GM12891 (cell line): ENCODE measurements at places on chromosomes 16 and 17.

DNA sequence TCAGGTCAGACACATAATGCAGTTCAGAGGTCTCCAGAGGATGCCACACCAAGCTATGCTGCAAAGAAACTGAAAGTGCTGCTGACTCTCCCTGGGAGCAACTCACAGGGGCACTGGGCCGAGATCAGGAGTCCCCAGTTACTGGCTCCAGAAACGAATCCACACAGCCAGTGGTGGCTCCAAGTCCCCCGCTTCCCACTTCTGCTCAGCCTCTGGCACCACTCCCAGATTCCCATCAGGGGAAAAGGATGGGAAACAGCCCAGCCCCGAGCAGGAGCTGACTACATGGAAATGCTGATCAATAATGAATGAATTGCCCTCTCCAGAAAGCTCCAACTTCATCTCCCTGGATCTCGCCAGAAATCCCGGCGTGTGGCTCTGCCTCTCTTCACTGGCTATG, 62.3 kb upstream of the CDH5 start:
- DNase-seq, result no peak

GRCh38 chr17:16439811-16440351, 24.5 kb downstream of the TRPV2 start:
- no peak for DNase-seq

DNA sequence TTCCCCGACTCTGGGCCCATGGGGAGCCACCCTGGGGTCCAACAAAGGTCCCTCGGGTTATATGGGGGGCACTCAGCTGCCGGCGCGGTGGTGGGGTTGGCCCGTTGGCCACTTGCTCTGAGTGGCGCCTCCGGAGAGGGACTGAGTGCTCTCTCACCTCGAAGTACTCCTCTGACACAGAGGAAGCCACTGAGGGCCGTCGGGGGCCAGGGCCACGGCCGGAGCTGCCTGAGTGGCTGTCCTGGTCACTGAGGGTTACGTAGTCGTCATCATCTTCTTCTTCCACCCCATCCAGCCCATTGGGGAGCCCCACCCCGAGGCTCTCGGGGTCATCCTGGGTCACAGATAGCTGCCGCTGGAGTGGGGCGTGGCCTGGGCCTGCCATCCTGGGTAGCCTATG, 25.7 kb downstream of the SLC5A10 start:
- no peak for DNase-seq

DNA sequence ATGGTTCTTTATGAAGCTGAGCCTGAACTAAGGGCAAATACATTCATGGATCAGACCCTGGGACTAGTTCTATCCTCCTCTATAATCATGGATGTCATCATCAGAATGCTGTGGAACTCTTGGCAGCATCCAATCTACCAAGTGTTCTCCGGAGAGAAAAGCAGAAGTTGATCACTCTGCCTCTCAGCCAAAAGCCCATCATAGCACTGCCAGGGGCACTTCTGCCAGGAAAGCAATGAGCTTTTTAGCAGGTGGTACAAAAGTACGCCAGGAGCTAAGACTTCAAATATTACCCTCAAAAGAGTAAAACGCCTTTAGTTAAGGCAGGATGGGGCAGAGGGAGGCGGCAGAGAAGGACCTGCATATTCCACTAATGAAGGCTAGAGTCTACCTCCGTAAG, 279.0 kb downstream of the SLC39A11 start:
- no peak for DNase-seq

GRCh38 chr17:3744014-3744413, 20.3 kb downstream of the HASPIN start:
- no peak for DNase-seq
